ENCODE measurements at places on chromosomes 13 and 19.

GRCh38 chr19:45005787-45006186 is 4.5 kb downstream of the RELB start:
- DNase-seq: no peak

DNA sequence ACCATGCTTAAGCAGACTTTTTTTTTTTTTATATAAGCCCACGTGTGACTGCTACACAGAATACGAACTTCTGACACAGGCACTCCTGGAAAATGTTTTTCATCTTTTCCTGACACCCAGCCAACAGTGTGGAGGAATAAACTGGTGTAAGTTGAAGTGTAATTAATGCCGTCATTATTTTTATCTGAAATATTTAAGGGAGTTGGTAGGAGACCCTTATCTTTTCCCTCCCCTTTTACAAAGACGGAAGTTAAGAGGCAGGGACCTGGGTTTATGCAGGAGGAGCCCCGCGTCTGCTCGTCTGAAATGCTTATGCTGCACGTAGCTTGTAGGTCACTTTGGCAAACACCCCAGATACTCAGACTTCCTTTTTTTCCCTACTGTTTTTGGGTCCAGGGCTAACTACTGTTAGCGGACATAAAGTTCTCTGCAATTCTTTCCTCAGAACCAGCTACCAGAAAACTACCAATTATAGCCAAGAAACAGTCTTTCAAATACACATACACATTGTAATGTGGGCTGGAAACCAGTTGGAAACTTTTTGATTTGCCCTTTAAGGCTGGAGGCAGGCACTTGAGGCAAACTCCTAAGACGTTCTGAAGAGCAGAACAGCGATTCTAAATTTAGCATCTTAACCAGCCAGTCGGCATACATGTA is 50.8 kb downstream of the EFNB2 start:
- no peak for DNase-seq

DNA sequence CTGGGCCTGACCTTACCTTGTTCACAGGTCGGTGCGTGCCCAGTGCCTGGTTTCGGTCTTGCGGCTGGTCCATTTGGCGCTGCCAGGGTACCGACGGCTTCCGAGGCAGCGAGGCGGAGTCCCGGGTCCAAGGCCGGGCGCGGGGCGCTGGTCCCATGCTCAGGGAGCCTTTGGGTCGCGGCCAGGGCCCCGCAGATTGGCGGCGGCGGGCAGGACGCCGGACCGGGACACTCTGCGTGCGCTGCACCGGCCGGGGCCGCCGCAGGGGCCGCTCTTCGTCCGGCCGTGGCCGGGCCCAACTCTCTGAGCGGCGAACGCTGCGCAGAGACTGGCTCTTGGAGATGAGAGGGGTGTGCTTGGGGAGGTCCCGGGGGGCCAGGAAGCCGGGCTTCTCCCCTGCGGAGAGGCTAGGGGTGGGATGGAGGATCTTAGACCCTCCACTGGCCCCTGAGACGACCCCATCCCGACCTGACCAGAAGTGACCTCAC is 3.4 kb upstream of the WIZ start:
- DNase-seq: no peak

DNA sequence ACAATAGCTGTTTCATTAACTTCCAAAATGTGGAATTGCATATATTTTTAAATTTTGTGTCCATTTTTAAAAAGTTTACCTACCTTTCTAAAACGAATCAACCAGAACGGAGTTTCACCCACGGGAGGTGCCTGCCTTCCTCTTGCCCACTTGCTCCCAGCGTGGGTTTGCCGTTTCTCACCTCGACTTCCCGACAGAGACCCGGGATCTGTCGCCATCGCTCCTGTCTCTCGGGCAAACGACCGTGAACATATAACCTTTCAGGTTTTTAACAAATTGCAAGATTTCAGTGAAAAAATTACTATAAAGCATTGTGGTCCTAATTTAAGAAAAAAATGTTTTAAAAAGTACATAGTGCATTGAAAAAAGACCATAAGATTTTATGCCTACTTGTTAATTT is 4.2 kb downstream of the TMEM255B start:
- DNase-seq: no peak

DNA sequence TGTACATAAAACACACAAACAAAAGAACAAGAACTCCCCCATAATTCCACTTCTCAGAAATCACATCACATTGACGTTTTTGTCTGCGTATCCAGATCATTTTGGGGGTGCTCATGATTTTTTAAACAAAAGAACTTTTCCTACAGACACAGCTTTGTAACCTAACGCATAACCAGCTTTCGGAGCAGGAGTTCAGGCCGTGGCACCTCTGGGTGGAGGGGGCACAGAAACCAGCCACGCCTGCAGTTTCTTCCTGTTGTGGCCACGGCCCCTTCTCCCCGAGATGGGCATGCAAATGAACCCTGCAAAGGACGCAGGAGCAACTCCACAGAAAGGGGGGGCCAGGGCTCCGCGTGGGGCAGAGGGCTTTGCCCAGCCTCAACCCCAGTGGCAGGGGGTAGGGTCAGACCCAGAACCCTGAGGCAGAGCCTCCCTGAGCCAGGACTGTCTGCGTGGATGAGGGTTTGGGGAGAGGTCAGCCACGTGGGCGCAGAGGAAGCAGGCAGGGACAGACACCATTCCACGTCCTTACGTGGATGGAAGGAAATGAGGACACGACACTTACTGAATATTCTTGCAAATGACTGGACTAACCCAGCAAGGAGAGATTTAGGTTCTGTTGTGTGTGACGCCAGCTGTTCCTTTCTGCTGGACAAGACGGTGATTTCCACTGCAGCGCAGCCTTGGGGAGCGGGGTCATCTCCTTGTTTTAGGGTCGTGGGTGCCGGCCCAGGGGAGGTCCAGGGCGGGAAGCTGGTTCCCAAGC is 64.4 kb downstream of the RASA3 start:
- peak; percentile 55 for DNase-seq

GRCh38 chr19:10112037-10112761 is 706 bp downstream of the P2RY11 start:
- DNase-seq: peak; percentile 76

DNA sequence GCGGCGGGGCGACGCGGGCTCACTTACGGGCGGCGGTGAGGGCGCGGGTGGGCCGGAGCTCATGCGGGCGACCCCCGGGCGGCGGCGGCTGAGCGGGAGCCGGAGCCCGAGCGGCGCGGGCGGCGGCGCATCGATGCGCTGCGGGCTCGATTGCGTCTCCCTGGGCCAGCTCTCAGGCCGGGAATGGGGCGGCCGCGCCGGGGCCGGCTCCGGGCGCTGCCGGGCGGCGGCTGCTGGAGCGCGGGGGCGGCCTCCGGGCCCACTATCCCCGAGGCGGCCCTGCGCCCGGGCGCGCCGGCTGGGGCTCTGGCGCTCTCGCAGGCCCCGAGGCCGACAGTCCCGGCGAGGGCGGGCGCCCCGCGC is 1.4 kb upstream of the TSHZ3 start:
- DNase-seq: peak; percentile 38

- DNase-seq: no peak
Observed at GRCh38 chr19:54307389-54308020, 5.5 kb downstream of the LILRA5 start.

DNA sequence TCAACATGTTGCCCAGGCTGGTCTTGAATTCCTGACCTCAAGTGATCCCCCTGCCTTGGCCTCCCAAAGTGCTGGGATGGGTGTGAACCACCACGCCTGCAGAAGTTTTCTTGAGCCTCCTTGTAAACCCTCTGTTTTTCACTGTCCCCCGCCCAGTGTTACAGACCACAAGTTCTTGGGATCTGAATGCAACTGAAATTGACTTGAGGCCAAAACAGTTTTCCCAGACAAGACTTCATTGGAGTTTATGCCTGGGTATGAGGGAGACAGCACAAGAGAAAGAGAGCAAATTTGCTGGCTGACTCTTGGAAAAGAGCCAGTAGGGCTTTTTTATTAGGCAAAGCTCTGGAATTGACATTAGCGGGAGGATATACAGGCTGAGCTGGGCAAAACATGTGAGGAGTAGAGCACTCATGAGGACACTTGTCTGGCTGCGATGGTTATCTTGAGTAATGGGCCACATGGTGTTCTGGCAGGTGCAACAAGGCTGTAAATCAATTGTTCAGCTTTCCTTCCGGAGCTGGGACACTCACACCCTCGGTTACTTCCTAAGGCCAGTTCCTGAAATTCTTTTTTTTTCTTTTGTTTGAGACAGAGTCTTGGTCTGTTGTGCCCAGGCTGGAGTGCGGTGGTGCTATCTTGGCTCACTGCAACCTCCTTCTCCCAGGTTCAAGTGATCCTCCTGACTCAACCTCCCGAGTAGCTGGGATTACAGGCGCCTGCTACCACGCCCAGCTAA is 12.7 kb upstream of the HNRNPL start:
- no peak for DNase-seq

GRCh38 chr19:16714702-16715287 is 4.9 kb upstream of the NWD1 start:
- peak; percentile 75 for DNase-seq

DNA sequence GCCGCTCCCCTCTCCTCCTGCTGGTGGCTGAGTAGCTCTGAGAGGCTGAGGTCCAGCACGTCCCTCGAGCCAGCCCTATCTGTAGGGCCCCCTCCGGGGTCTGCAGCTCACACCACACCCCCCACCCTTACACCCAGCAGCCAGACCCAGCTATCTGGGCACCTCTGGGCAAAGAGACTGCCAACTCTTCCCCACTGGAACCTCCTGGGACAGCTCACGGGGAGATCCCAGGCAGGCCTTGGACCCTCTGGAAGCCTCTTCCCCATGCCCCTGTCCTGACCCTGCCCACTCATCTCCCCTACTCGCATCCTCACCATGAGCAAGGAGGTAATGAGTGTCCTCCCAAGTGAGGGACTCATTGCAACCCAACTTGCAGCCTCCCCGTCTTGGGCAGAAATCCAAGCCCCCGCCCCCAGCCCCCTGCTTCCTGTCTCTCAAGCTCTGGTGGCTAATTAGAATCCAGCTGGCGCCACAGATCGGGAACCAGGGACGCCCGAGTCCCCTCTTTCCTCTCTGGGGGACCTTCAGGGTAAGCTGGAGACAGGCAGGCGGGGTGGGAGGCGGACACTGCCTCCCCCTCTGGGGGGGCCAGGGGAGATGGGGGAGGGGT is 22.1 kb downstream of the ADGRL1 start:
- no peak for DNase-seq
